H54 (cell line): ENCODE measurements at places on chromosomes 13 and 19.

GRCh38 chr13:74062933-74063332, 71.3 kb downstream of the KLF12 start:
- DNase-seq, result no peak

GRCh38 chr13:28530729-28531076, 35.8 kb upstream of the FLT1 start:
- no peak for DNase-seq

DNA sequence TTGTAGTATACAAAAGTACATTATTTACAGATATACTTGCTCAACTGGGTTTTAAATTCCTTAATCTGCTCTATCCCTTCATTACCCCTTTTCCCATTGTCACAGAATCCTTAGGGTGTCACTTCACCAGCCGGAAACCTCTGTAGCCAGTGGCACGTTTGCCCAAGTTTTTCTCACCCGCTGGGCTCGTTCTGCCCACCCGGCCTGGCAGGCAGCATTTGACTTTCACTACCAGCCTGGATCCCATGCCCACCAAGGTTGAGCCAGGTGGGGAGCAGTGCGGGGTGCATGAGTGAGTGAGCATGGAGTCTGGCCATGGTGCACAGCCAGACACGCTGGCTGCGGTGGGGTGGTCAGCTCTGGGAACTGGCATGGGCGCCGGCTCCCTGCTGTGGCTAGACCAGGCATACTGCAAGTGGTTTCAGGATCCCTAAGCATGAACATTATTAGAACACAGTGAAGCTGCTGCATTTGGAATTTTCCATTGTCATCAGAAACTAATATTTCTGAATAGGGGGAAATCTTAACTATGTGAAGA, 98.3 kb downstream of the NALCN start:
- no peak for DNase-seq

DNA sequence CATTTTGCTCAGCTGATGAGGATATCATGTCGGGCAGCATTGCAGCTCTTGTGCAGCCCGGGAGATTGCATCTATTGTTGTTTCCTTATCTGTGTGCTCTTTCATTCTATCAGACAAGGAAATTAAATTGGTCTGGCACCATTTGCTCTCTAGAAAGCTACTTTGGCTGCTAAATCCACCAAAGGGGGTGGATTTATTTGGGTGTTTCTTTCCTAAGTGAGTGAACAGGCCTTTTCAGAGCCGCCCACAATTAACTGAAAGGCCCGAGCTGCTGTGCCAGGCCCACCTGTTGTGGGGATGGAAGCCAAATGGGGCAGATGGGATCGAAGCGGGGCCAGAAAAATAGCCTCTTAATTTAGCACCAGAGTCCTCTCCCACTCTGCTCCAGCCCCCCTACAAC, 99.4 kb downstream of the DNAJC15 start:
- DNase-seq, result no peak

- DNase-seq, result no peak
Observed at GRCh38 chr19:57813919-57814504, 701 bp downstream of the ZNF552 start.

GRCh38 chr19:35029737-35030256, 473 bp upstream of the SCN1B start:
- peak; percentile 59 for DNase-seq

GRCh38 chr19:30077851-30078355, 135.9 kb downstream of the URI1 start:
- no peak for DNase-seq

GRCh38 chr13:113155201-113155600, 3.2 kb upstream of the PROZ start:
- no peak for DNase-seq

DNA sequence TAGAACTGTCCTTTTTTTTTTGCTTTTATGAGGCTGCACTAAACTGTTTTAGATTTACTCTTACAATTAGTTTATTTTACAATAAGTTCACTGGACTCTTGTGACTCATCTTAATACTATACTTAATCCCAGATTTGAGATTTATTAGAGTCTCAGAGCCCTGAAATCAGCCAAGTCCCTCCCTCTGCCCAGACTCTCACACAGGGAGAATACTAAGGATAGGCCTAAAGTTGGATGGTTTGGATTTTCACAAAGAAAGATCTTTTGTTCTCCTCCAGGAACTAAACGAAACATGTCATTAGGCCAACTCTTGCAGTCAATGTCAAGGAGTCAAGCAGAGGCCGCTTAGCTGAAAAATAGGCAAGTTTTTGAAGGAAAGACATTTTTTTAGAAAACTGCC, 42.7 kb upstream of the MIR17HG start:
- no peak for DNase-seq

DNA sequence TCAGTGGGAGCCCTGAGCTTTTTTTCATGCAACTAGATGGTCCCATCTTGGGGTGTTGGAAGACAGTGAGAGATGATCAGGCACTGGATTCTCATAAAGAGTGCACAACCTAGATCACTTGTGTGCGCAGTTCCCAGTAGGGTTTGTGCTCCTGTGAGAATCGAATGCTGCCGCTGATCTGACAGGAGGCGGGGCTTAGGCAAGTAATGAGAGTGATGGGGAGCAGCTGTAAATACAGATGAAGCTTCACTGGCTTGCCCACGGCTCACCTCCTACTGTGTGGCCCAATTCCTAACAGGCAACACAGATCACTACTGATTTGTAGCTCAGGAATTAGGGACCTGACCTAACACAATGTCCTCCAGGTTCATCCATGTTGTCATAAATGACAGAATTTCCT, 43.6 kb upstream of the UBAC2 start:
- no peak for DNase-seq

DNA sequence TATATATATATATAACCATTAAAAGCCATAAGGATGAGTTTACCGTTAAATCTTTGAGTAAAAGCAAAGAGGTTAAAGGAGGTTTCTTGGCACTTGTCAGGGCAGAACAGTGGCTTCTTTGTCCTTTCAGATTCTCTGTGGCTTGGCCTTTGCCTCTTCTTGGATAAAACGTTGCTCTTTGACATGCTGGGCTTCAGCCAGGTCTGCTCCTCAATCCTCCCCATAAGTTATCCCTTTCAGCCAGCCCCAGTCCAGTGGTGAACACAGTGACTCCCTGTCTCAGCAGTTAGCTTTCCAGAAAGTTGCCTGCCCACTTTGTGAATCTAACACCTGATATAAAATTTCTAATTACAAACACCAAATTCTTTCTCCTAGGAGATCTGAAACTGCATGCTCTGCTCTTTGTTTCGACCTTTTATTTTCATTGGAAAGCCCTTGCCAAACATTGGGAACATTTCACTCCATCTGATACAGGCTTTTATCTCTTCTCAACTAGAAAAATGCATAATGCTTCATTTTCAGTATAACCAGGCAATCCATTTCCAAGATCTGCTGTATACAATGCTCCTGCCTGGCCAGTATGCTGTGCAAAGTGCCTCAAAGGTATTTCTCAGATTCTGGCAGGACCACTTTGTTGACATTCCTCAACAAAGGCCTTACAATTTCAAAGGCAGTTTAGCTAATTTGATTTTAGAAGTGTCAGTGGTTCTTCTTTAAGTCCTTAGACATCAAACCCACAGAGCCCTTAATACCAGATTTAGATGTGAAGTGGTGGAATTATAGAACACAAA, 16.2 kb upstream of the MED4 start:
- DNase-seq, result no peak

DNA sequence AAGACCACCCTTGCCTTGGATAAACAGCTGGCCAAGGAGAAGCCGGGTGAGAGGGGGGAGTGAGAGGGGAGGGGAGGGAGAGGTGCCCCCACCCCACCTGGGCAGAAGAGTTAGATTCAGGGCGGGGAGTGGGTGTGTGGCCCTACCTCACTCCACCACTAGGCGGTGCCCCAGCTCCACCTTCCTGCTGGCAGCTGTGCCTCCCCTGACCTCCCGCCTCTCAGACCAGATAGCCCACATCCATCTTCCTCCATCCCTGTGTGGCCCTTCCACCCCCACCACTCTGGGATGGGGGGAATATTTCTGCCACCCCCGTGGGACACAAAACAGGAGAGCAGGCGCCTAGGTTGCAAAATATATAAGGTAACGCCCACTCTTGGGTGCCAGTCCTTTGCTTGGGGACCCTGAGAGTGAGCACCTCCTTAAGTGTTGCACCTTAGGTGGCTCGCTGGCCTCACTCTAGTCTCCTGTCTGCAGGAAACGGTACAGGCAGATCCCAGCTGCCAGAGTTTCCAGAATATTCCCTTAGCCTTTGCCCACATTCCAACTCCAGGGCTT, 13.8 kb upstream of the EHD2 start:
- peak; percentile 68 for DNase-seq

DNA sequence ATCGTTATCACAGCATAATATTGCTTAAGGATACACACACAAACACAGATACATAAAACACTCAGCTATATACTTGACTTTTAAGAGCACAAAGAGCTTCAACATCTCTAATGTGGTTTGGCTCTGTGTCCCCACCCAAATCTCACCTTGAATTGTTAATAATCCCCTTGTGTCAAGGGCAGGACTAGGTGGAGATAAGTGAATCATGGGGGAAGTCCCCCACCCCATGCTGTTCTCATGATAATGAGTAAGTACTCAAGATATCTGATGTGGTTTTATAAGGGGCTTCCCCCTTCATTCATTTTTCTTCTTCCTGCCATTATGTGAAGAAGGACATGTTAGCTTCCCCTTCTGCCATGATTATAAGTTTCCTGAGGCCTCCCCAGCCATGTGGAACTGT, 481.4 kb downstream of the PCDH9 start:
- no peak for DNase-seq

GRCh38 chr19:18420930-18421329, 1.7 kb downstream of the SSBP4 start:
- DNase-seq, result no peak

DNA sequence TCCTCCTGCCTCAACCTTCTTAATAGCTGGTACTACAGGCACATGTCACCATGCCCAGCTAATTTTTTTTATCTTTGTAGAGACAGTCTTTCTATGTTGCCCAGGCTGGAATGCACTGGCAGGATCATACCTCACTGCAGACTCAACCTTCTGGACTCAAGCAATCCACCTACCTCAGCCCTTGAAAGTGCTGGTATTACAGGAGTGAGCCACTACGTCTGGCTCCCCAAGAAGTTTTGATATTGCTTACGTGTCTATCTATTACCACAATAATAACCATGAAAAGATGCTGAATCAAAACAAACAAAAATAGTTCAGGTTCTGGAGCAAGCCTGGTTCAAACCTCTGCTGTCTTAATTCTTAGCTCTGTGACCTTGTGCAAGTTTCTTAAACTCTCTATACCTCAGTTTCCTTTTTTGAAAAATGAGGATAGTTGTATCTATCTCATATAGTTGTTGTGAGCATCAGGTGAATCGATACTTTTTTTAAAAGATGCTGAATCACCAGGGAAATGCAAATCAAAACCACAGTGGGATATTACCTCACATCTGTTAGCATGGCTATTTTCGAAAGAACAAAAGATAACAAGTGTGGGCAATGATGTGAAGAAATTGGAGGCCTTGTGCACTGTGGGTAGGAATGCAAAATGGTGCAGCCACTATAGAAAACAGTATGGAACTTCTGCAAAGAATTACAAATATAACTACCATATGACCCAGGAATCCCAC, 19.0 kb upstream of the LEUTX start:
- no peak for DNase-seq

- no peak for DNase-seq
Observed at GRCh38 chr19:4199699-4200293, 17.3 kb downstream of the ANKRD24 start.

GRCh38 chr13:21445759-21446158, 13.3 kb downstream of the ZDHHC20 start:
- no peak for DNase-seq

GRCh38 chr19:13195678-13196077, 45.5 kb downstream of the IER2 start:
- DNase-seq, result no peak

- DNase-seq, result no peak
Observed at GRCh38 chr13:79673310-79673992, 192.5 kb downstream of the NDFIP2 start.

DNA sequence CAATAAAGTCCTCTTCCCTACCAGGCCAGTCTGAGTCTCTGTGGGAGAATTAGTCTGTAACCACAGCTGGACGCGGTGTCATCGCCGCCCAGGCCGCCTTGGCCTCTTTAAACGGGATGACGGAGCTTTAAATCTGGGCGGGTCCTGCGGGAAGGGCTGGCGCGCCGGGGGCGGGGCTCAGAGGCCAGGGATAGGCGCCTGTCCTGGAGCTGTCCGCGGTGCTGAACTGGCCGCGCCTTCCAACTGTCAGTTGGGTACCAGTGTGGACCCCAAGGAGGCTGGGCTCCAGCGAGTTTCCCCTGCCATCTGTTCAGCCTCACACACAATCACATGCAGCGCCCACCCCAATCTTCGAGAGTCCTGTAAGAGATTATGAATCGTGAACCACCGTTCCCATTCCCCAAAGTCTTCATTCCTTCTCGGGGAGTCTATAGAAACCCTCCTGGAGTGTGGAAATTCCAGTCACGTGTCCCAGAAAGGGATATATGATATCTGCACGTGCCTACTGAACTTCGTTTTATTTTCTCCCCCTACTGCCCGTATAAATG, 11.5 kb downstream of the APLP1 start:
- peak; percentile 96 for DNase-seq

GRCh38 chr13:111595276-111595675, 274.8 kb downstream of the TEX29 start:
- DNase-seq, result no peak

DNA sequence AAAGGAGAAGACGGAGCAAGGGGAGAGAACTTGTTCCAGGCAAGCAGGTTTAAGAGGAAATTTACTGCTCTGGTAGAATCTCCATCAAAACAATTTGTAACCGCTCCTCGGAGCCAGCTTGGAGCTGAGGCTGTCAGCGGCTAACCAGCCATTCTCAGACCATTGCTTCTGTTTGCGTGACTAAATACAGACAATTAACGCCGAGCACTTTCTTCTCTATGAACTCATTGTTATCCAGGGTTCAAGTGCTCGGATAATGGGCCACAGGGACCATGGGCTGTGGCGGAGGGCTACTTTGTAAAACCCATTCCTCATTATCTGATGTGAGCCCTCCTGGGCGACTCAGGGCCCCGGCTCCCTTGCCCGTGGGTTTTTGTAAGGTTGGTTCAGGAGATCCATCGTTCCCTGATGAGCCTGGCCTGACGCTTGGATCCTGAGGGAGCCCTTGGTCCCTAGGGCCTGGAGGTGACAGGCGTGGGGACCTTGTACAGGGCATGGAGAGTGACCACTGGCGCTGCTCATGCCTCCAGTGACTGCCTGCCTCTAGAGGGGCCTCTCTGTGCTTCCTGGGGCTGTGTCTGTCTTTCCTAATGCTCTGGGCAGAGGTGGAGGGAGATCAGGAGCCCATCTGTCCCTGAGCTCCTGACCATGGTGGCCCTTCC, 61.5 kb upstream of the ZNF536 start:
- DNase-seq, result no peak

DNA sequence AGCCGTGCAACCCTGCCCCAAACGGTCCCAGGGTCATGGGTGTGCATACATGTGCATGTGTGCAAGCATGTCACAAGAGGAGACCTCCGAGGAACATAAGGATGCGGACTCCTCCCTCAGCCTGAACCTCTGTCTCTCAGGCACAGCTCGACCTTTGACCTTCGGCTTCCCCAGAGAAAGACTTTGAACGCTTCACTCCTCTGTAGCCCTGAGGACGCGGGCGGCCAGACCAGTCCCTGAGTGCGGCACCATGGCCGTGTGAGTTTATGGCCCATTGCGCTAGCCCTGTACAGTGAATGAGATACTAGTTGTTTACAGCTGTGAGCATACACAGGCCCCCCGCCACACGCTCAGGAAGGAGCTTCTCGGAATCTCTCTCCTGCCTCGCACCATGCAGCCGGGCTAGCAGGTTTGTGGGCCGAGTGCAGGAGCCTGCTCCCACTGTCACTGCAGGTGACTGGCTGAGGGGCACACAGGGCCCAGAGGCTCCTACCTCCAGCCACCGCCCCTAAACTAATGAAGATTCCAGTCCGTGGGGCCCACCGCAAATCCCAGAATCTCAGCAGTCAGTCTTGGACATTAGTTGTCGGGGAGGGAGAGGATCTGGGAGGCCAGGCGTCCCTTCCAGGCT, 10.8 kb downstream of the RASA3 start:
- DNase-seq, result no peak
